ENCODE measurements at places on chromosomes 5 and 9.

- DNase-seq = no peak
These were observed 185.9 kb upstream of the RASA1 start for GRCh38 chr5:87081511-87082372.

GRCh38 chr5:135490245-135491037 lies 38.3 kb upstream of the TIFAB start:
- DNase-seq = no peak

DNA sequence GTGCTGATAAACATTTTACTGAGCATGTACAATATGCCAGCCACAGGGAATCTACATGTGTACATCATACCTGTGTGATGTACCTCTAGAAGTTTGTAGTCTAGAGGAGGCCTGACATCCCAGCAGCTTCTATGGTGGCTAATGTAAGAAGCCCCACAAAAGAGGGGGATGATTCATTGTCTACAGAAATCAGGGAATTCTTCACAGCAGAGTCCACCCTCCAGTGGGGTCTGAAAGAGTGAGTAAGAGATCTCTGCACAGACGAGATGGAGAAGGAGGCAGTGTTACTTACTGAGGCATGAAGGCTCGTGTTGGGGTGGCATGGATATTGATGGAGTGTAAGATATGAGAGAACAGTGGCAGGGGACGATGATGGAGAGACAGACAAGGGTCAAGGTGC lies 103.0 kb downstream of the NTRK2 start:
- DNase-seq = no peak

DNA sequence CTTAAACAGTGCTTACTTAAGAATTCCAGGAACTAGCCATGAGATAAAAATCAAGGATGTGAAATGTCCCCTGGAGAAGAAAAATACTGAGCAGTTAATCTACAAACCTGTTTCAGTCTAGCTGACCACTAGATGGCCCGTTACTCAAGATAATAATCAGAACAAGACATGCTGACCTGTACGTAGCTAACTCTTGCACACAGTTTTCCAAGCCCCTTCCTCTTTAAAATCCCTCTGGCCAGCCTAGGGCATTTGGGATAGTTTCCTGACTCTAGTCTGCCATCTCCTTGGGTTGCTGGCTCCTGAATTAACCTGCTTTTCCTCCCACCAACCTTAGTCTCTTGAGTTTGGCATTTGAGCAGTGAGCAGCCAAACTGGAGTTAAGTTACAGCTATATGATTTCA lies 59.2 kb upstream of the TRAF1 start:
- DNase-seq = no peak

- DNase-seq = no peak
These were observed 366.5 kb downstream of the CHSY3 start for GRCh38 chr5:130270786-130271185.

GRCh38 chr9:101618698-101619097 lies 23.9 kb upstream of the PPP3R2 start:
- DNase-seq = no peak

- no peak for DNase-seq
These were observed 22.7 kb downstream of the CLINT1 start for GRCh38 chr5:157836121-157836753.

- no peak for DNase-seq
These were observed 308.4 kb downstream of the PDE4D start for GRCh38 chr5:59584858-59585846.

GRCh38 chr5:16559702-16560101 lies 57.1 kb downstream of the RETREG1 start:
- DNase-seq = no peak

GRCh38 chr9:105510024-105510423 lies 47.9 kb upstream of the FKTN start:
- no peak for DNase-seq

- no peak for DNase-seq
These were observed 417.5 kb downstream of the HINT1 start for GRCh38 chr5:130747556-130747955.

GRCh38 chr5:78549043-78549442 lies 99.5 kb downstream of the LHFPL2 start:
- no peak for DNase-seq

- no peak for DNase-seq
These were observed 243.0 kb upstream of the CDH18 start for GRCh38 chr5:20231040-20231439.

- DNase-seq = no peak
These were observed 106.8 kb upstream of the PTGER4 start for GRCh38 chr5:40572937-40573336.

- DNase-seq = no peak
These were observed 29.7 kb upstream of the MEIKIN start for GRCh38 chr5:131974956-131975726.

DNA sequence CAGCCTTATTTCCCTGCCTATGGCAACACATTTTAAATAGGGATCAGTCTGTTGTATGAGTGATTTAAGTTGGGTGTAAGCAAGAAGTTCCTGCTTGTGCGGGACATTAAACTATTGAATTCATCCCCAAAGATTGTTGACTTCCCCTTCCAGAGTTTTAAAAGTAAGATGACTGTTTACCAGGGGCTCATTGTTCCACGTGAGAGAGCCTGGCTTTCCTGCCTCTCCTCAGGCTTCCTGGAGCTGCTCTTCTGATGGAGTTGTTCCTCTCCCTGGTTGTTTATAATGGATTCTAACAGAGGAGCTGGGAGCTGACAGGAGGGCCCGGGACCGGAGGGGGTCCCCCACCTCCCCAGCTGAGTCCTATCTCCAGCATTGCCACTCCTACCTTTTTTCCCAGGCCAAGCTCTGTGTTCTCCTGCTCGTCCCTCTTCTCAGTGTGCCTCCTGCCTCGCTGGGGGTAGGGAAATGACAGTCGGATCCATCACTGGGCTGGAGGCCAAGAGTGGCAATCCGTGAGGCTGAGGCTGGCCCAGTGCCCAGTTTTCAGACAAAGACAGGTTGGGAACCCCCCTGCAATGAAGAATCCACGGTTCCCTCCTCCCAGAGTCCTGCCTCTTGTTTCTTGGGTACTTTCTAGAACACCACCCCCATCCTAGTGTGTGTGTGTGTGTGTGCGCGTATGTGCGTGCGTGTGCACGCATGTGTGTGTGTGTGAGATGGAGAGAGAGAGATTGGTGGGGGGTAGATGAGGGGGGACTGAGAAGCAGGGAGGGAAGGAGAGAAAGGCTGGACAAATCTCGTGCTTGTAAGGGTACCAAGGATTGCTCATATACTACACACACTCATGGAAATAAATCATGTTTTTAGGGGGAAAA lies 123.7 kb upstream of the NFIB start:
- no peak for DNase-seq

DNA sequence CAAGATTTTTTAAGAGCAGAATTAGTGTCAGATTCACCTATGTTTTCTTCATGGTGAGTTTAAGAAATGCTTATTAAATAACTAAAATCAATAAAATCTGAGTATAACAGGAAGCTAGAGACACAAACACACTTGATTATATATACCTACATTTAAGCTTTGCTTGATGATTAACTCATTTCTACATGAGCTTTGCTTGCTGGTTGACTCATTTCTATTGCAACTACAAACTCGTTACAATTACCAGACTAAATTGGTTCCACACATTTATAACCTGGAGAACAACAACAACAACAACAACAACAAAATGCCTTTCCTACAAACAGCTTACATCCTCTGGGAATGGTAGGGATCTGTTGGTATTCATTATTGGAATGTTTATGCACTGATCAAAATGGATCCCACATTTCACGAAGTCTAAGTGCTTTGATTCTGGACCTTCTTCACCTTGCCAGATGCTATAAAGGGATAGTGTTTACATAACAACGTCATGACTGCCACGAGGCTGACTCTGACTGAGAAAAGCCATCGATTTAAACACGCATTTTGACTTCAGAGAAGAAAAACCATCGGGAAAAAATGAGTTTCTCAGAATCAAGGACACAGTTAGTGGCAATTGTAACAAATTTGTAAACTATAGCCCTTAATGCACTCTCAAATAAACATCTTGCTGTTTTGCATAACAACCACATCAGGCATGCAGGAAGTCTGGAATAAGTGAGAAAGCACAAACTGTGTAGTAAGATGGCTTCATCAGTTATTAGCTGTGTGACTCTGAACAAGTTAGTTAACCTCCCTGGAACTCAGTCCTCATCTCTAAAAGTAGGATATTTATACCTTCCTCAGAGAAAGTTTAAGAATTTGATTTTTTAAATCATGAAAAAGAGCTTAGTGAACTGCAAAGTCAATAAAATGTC lies 49.8 kb downstream of the RASEF start:
- DNase-seq = no peak

- no peak for DNase-seq
These were observed 6.9 kb downstream of the RAB24 start for GRCh38 chr5:177296581-177296980.

GRCh38 chr5:1453613-1454012 lies 8.4 kb upstream of the SLC6A3 start:
- no peak for DNase-seq

GRCh38 chr9:13665418-13666066 lies 386.1 kb upstream of the MPDZ start:
- DNase-seq = no peak

DNA sequence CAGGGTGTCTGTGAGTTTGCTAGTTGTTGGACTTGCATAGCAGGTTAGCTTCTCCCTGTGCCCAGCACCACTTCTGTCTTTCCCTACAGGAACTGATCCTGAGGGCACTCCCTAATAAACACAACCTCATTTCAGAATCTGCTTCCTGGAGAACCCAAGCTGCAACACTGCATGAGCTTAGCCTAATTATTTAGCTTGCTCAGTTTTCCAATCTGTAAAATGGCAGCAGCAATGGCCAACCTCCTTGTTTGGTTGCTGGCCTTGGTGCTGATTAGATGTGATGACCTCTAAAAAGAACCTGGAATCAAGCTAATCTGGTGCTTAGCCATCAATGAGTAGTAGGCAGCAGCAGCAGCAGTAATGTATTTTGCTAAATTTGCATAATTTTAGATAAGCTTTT lies 133.9 kb downstream of the ADCY2 start:
- DNase-seq = no peak

DNA sequence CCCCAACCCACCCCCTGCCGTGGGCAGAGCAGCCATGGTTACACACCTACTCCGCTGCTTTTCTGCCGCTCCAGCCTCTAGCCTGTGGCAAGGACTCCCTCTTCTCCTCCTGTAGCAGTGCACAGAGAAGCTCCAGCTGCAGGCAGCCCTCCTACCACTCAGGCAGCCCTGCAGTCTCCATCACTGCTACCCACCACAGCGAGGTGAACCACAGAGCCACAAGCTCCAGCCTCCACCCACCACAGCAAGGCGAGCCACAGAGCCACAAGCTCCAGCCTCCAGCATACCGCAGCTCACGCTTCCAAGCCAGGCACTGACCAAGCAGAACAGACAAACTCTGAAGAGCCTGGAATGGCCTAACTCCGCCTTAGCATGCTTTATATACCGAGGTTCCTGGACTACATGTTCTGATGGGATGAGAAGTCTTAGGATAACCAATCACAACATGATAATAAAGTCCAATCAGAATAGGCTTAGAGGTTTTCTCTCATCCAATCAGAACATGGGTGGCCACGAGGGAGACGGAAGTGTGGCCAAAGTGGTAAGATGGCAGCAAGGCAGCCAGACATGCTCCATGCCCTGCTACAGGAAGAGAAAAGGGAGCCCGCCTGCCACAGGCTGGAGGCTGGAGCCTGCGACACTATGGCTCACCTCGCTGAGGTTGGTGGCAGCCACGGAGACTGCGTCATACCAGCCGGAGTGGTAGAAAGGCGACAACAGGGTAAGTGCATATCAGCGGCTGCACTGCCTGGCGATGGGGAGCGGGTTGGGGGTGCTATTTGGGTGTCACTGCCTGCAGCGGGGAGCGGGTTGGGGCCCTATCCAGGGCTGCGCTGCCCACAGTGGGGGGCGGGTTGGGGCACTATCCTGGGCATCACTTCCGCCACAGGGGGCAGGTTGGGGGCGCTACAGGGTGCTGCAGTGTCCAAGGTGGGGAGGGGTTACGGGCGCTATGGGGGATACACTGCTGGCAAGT lies 75.8 kb upstream of the PCAT7 start:
- DNase-seq = no peak

- DNase-seq = no peak
These were observed 29.8 kb upstream of the ENHO start for GRCh38 chr9:34552606-34552981.

DNA sequence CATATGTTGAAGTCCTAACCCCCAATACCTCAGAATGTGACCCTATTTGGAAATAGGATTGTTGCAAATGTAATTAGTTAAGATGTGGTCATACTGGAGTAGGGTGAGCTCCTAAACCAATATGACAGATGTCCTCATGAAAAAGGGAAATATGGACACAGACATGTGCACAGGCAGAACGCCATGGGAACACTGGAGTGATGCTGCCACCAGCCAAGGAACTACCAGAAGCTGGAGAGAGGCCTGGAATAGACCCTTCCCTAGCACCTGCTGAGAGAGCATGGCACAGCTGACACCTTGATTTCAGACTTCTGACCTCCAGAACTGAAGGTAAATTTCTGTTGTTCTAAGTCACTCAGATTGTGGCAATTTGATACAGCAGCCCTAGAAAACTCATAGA lies 110.8 kb downstream of the CTNND2 start:
- DNase-seq = no peak

DNA sequence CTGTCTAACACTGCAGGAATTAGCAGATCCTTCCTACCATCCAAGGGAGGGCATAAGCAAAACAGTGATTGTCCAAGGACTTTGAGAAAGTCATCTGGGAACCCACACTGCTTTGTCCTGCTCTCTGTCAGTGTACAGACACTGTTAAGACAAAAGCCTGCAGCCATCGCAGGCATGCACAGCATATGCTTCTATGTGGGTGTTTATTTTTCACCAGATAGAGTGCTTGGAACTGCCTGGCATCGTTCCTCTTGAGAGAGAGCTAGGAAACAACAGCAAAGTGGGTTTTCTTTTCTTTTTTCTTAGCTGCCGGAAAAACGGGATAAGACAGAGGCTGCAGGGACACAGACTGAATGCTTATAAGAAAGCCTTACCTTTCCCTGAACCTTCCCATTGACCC lies 212.3 kb downstream of the ICE1 start:
- no peak for DNase-seq

DNA sequence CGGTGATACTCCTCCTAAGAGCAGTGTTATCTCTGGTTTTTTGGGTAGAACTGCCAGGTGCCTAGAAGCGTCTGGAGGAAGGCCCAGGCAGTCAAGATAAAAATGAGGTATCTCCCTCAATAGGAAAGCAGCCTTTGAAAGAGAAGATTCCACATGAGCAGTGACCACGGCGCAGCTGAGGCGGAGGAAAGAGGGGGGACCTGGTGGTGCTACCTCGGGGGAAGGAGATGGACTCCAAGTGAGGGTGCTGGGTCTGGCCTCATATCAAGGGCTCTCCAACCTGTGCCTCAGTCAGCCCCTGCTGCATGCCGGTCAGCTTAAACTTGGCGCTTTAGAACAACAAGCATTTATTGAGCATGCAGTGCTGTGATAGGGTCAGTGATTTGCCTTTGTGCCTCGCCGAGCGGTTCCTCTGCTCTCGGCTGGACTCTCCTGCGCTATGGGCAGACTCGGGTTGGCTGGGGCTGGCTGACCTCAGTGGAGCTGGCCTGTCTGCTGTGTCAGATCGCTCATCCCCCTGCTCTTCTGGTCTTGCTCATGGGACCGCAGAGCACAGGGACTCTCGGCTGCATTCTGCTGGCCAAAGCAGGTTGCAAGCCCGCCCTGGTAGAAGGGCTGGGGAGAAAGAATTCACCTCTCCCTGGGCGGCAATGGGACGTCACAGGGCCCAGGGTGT lies 121.1 kb upstream of the IRX4 start:
- DNase-seq = no peak
